ENCODE measurements at places on chromosomes 2 and 18. TPM values are rescaled to one million over a fixed set of nuclear protein-coding genes. Genes with fewer than 3 reads are reported as not detected.

IL36G gene
- not detected for total RNA-seq

TGFBRAP1 gene
- 28.1 TPM for total RNA-seq

FEV gene
- not detected for total RNA-seq

ACVR1C gene
- total RNA-seq = 8.4 TPM

ALPP gene
- not detected for total RNA-seq

- no peaks in the 10 kb centered on the region for H3K36me3 ChIP-seq
- no peaks in the 10 kb centered on the region for H3K27me3 ChIP-seq
- H3K4me3 ChIP-seq = no peak overlapping the region
- H3K4me1 ChIP-seq = no peaks in the 10 kb centered on the region
- no peak overlapping the region for H3K27ac ChIP-seq
- peak; percentile 25 for DNase-seq
Observed at GRCh38 chr2:207188626-207189419, 23.1 kb upstream of the KLF7 start.

DNA sequence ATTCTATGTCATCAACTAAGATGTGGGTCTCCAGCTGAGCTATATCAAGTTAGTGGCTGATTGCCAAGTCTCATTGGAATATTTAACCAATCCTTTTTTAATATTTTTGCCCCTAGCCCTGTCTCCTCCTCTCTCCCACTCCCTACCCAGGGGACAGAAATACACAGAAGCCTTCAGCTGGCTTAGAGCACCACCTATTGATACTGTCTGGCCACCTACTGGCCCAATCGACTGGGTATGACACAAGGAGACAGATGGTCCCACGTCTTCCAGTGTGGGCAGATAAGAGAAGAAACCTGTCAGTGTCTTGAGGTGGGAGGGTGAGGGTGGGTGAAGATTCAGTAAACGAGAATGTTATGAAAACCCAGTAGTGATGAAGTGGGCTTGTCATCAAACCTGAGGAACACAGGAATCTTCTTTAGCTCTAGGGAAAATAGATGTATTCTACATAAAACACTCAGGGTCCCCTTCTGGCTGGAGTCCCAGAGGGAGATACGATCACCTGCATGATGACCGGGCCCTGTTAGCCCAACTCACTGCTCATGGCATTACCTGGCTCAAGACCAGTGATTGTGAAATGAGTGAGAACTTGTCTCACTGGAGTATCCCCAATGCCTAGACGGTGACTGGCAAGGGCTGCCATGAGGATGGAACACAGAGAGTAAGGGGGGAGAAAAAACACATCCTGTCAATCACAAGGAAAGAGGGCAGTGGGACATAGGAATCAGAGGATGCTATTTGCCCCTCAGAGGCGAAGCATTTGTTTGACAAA is 26.7 kb downstream of the POLR1A start:
- peak; percentile 34 for DNase-seq
- no peak overlapping the region for H3K27ac ChIP-seq
- no peaks in the 10 kb centered on the region for H3K27me3 ChIP-seq
- peaks cover 22% of the 10 kb centered on the region for H3K4me1 ChIP-seq
- H3K4me3 ChIP-seq = no peak overlapping the region

DNA sequence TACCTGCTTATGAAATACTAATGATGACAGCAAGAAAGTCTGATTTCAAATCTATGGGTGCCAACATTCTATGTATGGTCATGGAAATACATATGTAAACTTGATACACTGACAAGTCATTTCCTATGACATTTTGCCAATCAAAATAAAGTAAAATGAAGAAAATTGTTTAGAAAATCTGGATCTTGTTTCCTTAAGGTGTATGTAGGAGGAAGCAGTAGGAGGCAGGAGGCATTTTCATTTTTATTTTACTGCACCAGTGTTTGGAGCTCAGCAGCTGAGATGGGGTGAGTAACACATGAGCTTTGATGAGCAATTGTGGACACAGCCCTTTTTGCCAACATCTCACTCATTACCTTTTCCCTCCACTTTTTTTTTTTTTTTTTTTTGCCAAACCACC is 167.0 kb downstream of the AFF3 start:
- H3K27ac ChIP-seq = no peak overlapping the region
- DNase-seq = no peak
- H3K4me3 ChIP-seq = no peak overlapping the region

- H3K27me3 ChIP-seq = no peaks in the 10 kb centered on the region
- no peaks in the 10 kb centered on the region for H3K36me3 ChIP-seq
- H3K4me3 ChIP-seq = no peak overlapping the region
- DNase-seq = no peak
- H3K4me1 ChIP-seq = no peaks in the 10 kb centered on the region
Observed at GRCh38 chr2:86570059-86570458, 6.8 kb upstream of the CHMP3 start.

DNA sequence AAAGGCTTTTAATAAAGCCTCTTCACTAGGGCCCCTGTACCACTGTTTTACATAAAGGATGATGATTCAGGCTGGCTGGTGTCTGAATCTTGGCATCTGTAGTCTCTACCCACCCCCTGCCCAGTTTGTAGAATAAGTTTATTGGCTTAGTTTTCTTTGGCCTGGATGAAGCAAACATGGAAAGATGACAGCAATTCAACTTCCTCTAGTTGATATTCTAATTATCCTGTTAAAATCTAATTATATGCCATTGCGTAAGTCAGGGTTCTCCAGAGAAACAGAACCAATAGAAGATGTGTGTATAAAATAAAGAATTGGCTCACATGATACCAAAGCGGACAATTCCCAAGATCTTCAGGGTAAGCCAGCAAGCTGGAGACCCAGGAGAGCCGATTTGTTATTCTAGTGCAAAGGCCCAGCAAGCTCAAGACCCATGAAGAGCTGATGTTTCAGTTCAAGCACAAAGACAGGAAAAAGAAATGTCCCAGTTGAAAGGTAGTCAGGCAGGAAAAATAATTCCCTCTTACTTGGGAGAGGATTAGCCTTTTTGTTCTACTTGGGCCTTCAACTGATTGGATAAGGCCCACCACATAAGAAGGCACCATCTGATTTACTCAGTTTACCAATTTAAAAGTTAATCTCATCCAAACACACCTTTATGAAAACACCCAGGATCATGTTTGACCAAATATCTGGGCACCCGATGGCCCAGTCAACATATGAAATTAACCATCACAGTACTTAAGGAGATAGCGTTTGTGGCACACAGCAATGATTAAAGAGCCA is 82.6 kb upstream of the LYPD1 start:
- no peaks in the 10 kb centered on the region for H3K27me3 ChIP-seq
- no peaks in the 10 kb centered on the region for H3K4me1 ChIP-seq
- no peak overlapping the region for H3K27ac ChIP-seq
- H3K4me3 ChIP-seq = no peak overlapping the region

DNA sequence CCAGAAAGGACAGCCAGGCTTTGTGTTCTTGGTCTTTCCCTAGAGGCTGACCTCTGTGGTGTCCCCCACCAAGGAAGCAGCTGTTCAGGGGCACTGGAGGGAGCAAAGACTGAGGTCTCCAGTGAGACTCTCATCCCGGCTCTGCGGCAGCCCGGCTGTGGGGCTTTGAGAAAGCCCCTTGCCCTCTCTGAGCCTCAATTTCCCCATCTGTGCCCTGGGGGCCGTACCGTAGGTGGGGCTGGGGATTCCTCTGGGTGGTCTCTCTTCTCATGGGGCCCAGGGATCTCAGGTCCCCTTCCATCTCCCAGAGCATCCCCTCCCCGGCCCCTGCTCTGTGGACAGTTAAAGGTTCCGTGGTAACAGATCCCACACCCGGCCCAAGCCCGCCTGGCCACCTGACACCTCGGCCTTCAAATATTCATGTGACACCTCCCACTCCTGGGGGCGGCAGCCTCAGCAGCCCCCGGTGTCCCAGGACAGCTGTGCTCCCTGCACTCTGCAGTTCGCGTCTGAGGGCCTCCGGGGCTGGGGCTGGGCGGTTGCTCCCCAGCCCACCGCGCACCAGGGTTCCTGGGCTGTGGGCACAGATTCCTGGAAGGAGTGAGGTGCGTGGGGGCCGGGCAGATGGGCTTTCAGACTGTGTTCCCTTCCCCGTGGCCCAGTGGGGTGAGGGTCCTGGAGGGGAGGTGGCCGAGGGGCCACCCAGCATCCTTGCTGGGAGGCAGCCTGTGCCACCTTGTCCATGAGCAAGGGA is 15.1 kb upstream of the KLHL30 start:
- H3K36me3 ChIP-seq = no peaks in the 10 kb centered on the region
- H3K27ac ChIP-seq = no peak overlapping the region
- peaks cover 3% of the 10 kb centered on the region for H3K27me3 ChIP-seq
- DNase-seq = no peak
- peaks cover 17% of the 10 kb centered on the region for H3K4me1 ChIP-seq
- H3K4me3 ChIP-seq = no peak overlapping the region

DNA sequence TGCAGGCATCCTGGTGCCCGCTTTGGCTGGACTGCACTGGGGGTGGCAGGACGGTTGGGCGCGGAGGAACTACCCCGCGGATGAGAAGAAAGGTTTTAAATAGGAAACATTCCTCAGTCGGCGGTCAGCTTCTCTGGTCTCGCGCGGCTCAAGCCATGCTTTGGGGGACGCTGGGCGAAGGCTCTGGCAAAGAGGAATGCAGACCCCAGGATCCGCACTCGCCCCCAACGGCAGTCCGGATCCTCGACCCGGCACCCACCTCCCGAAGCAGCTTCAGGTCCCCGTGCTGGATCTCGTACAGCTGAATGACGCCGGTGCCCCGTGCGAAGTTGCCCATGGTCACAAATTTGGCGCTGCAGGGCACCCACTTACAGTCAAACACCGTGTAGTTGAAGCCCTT is 686 bp upstream of the PNO1 start:
- H3K4me1 ChIP-seq = peaks cover 22% of the 10 kb centered on the region
- H3K27me3 ChIP-seq = no peaks in the 10 kb centered on the region
- peak; percentile 26 for DNase-seq
- H3K27ac ChIP-seq = peak overlapping the region; percentile 90
- peak overlapping the region; percentile 86 for H3K4me3 ChIP-seq

GRCh38 chr2:11711751-11712150 is 34.7 kb upstream of the LPIN1 start:
- H3K4me1 ChIP-seq = peaks cover 26% of the 10 kb centered on the region
- H3K27me3 ChIP-seq = no peaks in the 10 kb centered on the region
- no peak overlapping the region for H3K4me3 ChIP-seq
- H3K36me3 ChIP-seq = no peaks in the 10 kb centered on the region

All from stomach (tissue), 19 donors.